ENCODE measurements at places on chromosomes 2 and 18. TPM values are rescaled to one million over a fixed set of nuclear protein-coding genes. Genes with fewer than 3 reads are reported as not detected.

Gene SH3BP4
- polyA plus RNA-seq, result 2.5 TPM

GRCh38 chr18:31760695-31761094, at the start of gene SLC25A52:
TSS of gene SLC25A52 (minus strand) at chr18:31760880. CDS start at chr18:31760661, 219 bp downstream.
- DNase-seq, result no peak

- no peak for DNase-seq
Observed at GRCh38 chr18:49725809-49726674, 87.3 kb downstream of the ACAA2 start.

DNA sequence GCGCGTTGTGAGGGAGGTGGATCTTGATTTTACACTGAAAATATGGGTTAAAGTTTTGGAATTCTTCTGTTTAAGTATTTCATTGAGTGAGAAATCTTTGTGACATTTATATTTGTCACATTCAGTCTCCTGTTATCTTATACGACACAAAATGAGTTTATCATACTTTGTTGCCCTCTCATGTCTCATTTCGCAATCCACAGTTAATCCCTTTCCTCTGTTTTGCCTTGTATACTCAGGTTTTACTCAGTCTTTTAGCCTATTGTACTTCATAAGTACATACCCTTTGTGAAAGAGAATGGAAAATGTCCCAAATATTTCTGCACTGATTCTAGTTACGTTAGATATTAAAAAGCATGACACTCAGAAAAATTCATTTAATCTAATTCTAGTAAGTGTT, 142.7 kb downstream of the ATP9B start:
- no peak for DNase-seq

GRCh38 chr2:109300582-109300981, 171.6 kb downstream of the SH3RF3 start:
- no peak for DNase-seq

GRCh38 chr2:111903930-111904439, 5.6 kb downstream of the MERTK start:
- no peak for DNase-seq

Gene MARCHF7
- polyA plus RNA-seq, result 236 TPM

GRCh38 chr2:222904557-222905258, 43.9 kb downstream of the ACSL3 start:
- DNase-seq, result no peak

Gene SAG
- not detected for polyA plus RNA-seq

DNA sequence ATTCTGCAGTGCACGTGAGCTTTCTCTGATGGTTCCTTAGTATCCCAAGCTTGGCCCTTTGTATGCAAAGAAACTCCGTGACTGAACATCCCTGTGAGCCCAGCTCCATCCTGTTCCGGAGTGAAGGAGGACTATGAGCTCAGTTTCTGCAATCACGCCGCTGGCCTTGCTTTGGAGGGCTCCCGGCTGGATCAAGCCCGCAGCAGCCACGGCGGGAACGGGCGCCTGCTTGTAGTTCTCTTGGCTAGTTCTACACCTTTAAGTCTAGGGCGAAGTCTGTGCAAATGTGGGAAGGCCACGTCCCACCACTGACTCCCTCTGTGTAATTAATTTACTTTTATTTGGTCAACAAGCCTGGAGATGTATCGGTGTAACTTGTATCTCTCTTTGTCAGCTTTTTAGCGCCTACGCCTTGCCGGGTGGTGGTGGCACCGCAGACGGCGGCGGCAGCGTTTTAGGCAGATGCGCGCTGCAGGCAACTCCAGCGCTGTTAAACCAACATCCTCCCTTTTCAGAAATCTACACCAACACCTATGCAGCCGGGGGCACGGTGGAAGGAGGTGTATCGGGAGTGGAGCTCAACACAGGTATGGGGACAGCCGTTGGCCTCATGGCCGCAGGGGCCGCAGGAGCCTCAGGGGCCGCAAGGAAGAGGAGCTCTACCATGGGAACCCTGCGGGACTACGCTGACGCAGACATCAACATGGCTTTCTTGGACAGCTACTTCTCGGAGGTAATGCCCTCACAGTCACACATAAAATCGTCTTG, 34.3 kb downstream of the DSG4 start:
- DNase-seq, result no peak

- DNase-seq, result no peak
Observed at GRCh38 chr2:168995744-168996143, 35.4 kb downstream of the ABCB11 start.

Gene TRIM43
- polyA plus RNA-seq, result not detected

Gene VWA3B
- polyA plus RNA-seq, result not detected
